Left renal cortex interstitium (tissue), 4 donors: ENCODE measurements at places on chromosomes 7 and 10.

GRCh38 chr10:78784546-78784945 is 284.2 kb upstream of the ZMIZ1 start:
- DNase-seq = no peak

- DNase-seq = no peak
Measured at GRCh38 chr10:13016426-13016825, 14.9 kb upstream of the CCDC3 start.

DNA sequence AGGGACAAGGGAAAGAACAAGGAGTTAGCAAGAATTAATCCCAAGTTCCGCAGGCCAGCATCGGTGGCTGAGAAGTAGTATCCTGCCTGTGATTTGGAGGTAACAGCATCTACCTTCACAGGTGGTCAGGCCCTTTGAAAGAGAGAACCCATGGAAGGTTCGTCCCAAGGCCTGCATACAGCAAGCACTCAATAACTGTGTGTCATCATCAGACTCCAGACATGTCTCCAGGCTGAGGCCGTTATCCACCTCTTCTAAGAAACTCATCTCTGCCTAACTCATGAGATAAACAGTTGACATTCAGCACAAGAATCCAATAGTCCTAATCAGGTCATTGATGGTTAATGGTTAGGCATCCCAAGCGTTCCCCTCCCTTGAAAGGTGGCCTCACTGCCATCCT is 45.0 kb downstream of the CTBP2 start:
- DNase-seq = no peak

DNA sequence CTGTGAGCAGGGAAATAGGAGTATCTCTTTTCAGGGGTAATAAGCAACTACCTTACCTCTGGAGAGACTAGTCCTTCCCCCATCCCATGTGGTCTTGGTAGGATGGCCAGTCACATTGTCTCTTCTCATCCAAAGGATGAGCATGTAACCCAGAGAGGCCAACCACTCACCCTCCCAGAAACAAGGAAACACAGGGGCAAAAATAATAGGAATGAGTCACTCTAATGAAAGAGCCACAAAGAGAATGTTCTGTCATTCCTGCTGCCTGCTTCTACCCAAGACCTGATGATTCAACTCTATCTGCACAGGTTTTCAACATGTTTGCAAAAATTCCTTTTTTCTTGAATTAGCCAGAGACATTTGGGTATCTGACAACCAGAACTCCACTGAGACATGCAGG is 99.3 kb upstream of the NFE2L3 start:
- DNase-seq = no peak

GRCh38 chr7:43385856-43386255 is 197.1 kb upstream of the STK17A start:
- no peak for DNase-seq

GRCh38 chr7:98922392-98923187 is 44.3 kb downstream of the TRRAP start:
- DNase-seq = no peak

GRCh38 chr7:64655811-64656210 is 10.1 kb upstream of the ZNF107 start:
- DNase-seq = no peak

DNA sequence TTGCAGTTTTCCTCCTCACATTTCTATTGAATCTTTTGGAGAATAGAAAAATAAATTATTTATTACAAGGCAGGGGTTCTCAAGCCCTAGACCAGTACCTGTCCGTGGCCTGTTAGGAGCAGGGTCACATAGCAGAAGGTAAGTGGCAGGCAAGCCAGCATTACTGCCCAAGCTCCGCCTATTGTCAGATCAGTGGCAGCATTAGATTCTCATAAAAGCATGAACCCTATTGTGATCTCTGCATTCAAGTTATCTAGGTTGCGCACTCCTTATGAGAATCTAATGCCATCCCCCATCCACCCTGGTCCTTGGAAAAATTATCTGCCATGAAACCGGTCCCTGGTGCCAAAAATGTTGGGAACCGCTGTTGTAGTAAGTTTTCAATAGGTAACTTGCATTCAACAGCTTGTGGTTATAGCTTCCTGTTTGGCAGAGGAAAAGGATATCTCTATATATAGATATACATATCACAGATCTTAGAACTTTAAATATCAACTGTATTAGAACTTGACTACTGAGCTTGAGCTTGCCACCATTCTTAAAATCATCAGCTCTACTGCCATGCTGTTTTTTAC is 165.1 kb downstream of the AHR start:
- DNase-seq = no peak

- no peak for DNase-seq
Measured at GRCh38 chr7:4058158-4058557, 623.9 kb upstream of the FOXK1 start.

- DNase-seq = no peak
Measured at GRCh38 chr10:119377451-119377957, 165.0 kb downstream of the RGS10 start.

- DNase-seq = no peak
Measured at GRCh38 chr7:24457219-24457558, 116.1 kb upstream of the PALS2 start.

DNA sequence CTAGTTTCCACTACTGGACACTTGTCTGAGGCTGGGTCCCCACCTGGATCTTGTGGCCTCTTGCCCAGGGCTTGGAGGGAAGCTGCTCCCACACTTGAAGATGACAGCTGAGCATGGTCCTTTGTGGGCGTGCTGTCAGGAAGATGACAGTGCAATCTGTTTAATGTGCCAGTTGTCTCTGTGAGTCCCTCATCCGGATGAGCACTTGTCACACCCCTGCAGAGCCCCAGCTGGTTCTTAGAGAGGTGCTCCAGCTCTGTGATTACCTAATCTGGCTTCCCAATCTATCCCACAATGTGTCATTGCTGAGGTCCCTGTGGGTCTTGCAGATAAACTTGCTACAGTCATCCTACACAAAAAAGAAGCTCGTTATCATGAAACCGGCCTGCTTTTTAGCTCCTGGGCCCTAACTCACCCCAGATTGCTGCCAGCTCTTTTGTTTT is 34.8 kb upstream of the CCSER2 start:
- DNase-seq = no peak

DNA sequence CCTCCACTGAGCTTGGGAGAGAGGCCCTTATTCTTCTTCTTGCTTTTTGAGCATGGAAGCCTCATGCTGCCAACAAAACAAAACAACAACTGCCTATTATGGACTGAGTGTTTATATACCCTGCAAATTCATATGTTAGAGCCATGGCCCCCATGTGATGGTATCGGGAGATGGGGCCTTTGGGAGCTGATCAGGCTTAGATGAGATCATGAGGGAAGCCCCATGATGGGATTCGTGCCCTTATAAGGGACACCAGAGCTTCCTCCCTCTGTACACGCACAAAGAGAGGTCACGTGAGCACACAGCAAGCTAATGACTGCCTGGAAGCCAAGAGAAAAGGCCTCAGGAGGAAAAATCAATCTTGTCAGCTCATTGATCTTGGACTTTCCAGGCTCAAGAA is 235.0 kb downstream of the FANK1 start:
- DNase-seq = no peak

GRCh38 chr10:118850418-118851061 is 95.8 kb upstream of the CACUL1 start:
- DNase-seq = no peak

- DNase-seq = no peak
Measured at GRCh38 chr10:95332666-95333249, 42.0 kb upstream of the PDLIM1 start.

GRCh38 chr7:33750177-33750576 is 155.2 kb upstream of the BMPER start:
- no peak for DNase-seq

- DNase-seq = no peak
Measured at GRCh38 chr7:105799006-105799405, 77.4 kb downstream of the ATXN7L1 start.

DNA sequence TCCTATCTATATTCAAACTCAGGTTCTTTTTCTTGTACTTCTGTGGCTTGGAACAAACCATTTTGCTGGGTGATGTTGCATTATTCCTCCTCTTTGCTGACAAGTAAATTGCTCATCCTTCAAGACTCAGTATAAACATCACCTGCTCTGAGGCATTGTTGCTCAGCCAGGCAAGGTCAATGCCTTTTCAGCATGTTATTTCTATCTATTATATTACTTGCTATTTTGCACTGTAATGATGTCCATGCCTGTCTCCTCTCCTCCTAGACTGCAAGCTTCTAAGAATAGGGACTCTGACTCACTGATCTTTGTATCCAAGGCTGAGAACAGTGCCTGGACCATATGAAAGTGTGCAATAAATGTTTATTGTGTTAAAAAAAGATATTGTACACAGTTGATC is 293.8 kb downstream of the RNLS start:
- DNase-seq = no peak

GRCh38 chr7:23533238-23533604 is 1.4 kb upstream of the TRA2A start:
- DNase-seq = no peak

- no peak for DNase-seq
Measured at GRCh38 chr10:52954407-52954806, 181.8 kb upstream of the MBL2 start.

- no peak for DNase-seq
Measured at GRCh38 chr10:89576696-89577095, 41.3 kb upstream of the SLC16A12 start.

- no peak for DNase-seq
Measured at GRCh38 chr10:22489975-22490374, 144.7 kb downstream of the SPAG6 start.

GRCh38 chr10:14507176-14507575 is 176.5 kb upstream of the FRMD4A start:
- no peak for DNase-seq

DNA sequence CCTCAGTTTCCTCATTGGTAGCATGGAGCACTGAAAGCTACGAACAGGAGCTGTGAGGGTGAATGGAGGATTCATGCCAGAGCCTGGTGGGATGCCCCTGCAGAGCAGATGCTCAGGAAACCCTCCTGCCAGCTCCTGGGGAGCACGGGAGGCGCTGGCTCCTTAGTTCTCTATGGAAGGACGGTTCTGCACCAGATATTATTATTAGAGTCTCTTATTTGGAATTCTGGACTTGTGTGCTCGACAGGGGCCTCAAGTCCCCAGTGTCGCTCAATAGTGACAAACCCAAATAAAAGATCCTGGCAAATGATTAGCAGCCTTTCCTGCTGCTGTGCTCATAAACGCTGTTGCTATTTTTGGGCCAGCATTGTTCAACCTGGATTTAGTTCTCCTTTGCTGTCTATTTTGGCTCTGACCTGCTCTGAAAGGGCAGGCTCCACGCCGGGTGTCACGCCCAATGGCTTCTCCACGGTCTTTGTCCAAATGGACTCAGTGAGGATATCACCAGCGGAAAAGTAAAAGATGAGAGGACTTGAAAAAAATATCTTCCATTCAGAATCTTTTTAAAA is 23.0 kb upstream of the KLF6 start:
- DNase-seq = no peak

DNA sequence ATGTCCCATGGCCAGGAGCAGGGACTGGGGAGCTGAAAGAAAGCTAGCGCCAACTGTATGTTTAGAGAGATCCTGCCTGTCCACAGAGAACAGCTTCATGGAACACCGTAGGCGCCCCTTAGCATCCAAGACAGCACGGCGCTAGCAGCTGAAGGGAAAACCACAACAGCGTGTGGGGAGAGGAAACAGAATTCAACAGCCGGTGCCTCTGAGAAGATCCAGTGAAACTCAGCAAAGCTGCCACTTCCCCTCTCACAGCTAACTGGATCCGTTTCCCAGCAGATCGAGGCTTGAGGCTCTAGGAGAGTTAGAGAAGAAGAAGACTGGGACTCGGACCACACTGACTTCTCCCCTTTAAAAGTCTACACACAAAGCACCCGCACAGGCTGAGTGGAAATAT is 145.0 kb downstream of the MAD1L1 start:
- DNase-seq = no peak

DNA sequence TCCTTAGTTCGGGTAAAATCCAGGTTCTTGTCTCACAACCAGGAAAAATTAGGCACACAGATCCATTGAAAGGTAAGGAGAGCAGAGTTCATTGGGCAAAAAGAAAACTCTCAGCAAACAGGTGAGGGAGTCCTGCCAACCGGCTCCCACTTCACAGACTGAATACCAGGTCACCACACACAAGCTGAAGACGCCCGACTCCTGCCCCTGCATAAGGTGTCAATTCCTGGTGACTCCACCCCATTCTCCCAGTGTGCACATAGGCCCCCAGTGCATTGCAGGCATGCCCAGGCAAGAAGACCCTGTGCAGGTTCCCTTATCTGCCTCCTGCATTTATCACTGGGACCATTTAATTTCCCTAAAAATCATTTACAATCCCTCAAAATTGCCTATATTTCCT is 354.6 kb downstream of the LRRTM3 start:
- DNase-seq = no peak

DNA sequence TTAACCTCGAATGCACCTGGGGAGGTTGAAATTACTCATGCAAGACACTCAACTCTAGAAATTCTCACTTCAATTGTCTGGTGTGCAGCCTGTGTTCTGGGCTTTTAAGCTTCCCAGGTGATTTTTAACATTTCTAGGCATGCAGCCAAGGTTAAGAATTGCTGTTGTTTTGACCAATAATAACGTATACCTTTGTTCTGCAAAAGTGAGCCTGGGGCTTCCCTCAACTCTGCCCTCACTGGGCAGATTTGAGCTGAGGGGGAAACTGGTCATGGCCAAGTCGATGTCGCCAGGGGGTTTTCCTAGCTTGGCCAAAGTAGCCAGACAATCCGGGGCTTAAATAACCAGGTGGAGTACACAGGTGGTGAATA is 568 bp downstream of the PRSS2 start:
- no peak for DNase-seq

DNA sequence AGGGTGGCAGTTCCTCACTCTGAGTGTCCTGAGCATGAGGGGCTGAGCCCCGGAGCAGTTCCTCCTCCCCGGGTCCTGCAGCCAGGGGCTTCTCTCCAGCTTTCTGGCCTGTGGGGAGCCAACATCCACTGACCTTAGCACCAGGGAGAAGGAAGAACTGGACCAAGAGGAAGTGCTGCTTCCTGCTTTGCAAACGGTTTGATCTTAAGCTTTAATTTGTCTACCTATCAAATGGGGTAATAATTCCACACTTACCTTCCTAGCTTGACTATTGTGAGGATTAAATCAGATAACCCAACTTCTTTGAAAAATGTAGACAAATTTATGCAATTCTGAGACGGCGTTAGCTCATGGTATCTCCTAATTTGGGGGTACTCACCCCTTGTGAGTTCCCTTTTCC is 2.0 kb downstream of the NOBOX start:
- no peak for DNase-seq

DNA sequence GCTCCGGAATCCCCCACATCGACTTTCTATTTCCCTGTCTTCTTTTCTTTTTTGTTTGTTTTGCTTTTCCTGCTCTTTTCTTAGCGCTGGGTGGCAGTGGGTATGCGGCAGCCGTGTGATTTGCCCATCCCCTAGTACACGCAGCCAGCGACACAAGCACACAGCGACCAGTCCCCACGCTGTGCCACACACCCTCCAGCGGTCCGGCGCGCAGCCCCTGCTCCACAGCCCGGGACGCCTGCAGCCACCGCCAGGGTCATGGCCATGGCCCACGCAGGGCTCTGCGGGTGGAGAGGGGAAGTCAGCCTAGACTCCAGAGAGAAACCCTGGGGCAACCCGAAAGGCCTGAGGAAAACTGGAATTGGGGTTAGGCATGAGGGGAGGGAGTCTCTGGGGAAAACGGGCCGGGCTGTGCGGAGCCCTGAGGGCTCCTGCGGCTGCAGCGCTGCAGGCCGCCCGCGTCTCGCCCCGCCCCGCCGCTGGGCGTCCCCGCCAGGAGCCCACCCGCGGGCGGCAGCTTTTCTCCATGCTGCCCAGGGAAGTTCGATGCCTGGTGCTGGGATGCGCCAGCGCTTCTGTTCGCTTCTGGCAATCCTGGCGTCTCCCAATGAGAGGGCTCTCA is 2.5 kb downstream of the CHRM2 start:
- DNase-seq = no peak

GRCh38 chr7:138981332-138982203 is at the start of gene KIAA1549:
Gene KIAA1549, minus strand, starts transcription at chr7:138981389. Its CDS starts 120 bp downstream, at chr7:138981269.
- DNase-seq = no peak

GRCh38 chr7:72048420-72048819 is 363.7 kb downstream of the CALN1 start:
- no peak for DNase-seq
